Common myeloid progenitor, CD34-positive (primary cell): ENCODE measurements at places on chromosomes 5 and 9.

GRCh38 chr9:106218427-106218826, 524.1 kb downstream of the TMEM38B start:
- H3K36me3 ChIP-seq, result no peaks in the 10 kb centered on the region
- no peaks in the 10 kb centered on the region for H3K27me3 ChIP-seq
- H3K4me3 ChIP-seq, result no peak overlapping the region
- no peak overlapping the region for H3K27ac ChIP-seq
- H3K4me1 ChIP-seq, result no peaks in the 10 kb centered on the region

DNA sequence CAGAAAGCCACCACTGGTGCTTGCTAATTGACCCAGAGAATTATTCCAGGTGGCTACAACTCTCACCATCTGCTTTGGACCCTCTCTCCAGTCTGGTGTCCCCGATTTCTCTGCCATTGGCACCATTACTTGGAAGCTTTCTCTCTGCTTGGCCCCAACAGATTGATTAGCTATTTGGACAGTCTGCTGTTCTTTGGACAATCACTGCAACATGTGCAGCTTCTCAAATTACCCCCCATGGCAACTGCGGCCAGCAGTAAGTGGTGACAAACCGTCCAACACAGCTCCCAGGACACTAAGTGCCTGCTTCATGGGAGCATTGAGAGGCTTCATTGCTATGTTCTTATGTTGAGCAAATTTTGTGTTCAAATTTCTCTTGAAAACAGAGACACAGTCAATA, 309.8 kb downstream of the TAF11L14 start:
- no peak overlapping the region for H3K4me3 ChIP-seq
- no peaks in the 10 kb centered on the region for H3K4me1 ChIP-seq
- no peak overlapping the region for H3K27ac ChIP-seq
- no peaks in the 10 kb centered on the region for H3K36me3 ChIP-seq
- no peak for DNase-seq

DNA sequence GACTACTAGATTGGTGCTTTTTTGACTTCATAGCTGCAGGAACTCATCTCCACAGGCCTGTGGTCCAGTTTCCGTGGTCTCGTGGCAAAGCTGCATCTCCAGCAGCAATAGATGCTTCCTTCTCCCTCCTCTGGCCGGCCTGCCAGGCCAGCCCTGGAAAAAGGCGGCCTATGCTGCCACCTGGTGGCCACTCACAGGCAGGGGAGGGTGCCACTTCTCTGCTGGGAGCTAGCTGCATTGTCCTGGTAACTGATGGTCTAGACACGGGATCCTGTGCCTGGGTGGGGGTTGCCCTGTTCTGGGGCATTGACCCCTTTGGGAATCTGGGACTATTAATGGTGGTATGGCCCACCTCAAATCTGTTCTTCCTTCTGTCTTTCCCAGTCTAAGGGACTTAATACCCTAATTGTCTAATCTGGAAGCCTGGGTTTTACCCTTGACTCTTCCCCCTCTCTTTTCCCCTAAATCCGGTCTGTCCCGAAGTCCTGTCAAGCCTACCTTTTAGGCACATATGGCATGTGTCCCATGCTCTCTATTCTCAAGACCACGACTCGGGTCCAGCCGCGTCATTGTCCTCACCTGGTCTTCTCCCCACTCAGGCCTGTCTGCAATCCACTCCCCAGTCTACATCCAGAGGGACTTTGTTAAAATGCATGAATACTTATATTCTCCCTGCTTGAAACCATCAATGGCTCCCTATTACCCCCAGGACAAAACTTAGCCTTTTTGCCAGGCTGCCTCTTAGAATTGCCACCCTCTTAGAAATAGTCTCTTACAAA, 20.1 kb upstream of the PTGS1 start:
- H3K4me3 ChIP-seq, result no peak overlapping the region
- DNase-seq, result peak; percentile 71
- no peaks in the 10 kb centered on the region for H3K36me3 ChIP-seq
- no peak overlapping the region for H3K27ac ChIP-seq

- peaks cover 4% of the 10 kb centered on the region for H3K4me1 ChIP-seq
- no peaks in the 10 kb centered on the region for H3K36me3 ChIP-seq
- no peaks in the 10 kb centered on the region for H3K27me3 ChIP-seq
- H3K4me3 ChIP-seq, result no peak overlapping the region
- no peak for DNase-seq
- H3K27ac ChIP-seq, result no peak overlapping the region
Observed at GRCh38 chr9:87405677-87406542, 91.8 kb upstream of the DAPK1 start.

DNA sequence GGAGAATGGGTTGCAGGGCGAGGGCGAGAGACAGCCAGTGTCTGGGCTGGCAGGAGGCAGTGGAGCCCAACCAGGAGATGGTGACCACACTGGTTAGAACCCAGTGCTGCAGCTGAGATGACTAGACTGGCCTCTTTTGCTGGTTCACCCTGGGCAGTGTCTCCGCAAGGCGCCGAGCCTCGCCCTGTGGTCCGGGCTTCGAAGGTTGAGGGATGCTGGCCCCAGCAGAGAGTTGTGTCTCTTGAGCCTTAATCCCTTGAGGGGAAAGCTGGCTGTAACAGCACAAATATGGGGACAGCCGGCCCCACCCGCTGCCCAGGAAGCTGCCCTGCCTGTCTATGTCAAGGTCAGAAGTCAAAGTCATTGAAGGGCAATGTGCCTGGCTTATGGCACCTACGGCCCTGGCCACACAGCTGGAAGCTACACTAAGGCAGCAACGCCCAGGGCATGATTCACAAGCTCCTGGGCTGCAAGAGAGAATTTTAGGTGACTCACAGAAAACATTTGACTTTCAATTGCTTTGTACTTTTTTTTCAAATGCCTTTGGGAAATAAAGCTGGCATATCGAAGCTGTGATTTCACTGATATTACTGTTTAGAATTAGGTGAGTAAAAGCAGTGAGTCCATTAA, 33.3 kb downstream of the NKX2-5 start:
- H3K27me3 ChIP-seq, result no peaks in the 10 kb centered on the region
- no peak overlapping the region for H3K27ac ChIP-seq
- no peaks in the 10 kb centered on the region for H3K36me3 ChIP-seq
- no peaks in the 10 kb centered on the region for H3K4me1 ChIP-seq

DNA sequence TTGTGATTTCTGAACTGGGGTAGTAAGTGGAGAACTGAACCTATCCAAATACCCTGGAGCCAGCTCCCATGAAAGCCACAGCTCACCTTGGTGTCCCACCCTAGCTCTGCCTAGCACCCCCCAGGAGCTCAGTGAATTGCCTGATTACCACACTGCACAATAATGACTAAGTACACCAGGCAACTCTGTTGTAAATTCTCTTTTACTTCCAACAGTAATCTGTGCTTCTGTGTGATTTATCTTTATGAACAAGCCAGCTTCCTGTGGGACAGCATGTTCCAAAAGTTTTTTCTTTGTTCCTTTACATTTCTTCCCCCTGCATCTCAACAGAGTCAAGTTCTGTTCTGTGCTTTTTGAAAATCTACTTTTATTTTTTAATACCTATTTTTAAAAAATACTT, 22.1 kb upstream of the GRPEL2 start:
- H3K36me3 ChIP-seq, result no peaks in the 10 kb centered on the region
- H3K27ac ChIP-seq, result no peak overlapping the region
- H3K4me1 ChIP-seq, result peaks cover 6% of the 10 kb centered on the region

DNA sequence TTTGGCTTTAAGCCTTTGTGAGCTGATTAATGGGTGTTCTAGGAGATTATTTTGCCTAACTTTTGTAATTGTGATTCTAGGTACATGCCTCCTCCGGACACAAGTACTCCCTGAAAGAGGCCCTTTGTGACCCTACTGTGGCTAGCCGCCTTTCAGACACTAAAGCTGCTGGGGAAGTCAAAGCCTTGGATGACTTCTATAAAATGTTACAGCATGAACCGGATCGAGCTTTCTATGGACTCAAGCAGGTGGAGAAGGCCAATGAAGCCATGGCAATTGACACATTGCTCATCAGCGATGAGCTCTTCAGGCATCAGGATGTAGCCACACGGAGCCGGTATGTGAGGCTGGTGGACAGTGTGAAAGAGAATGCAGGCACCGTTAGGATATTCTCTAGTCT, 13.6 kb downstream of the ITGA1 start:
- peak overlapping the region; percentile 86 for H3K27ac ChIP-seq
- no peak overlapping the region for H3K4me3 ChIP-seq
- no peak for DNase-seq
- H3K4me1 ChIP-seq, result peaks cover 45% of the 10 kb centered on the region
- peaks cover 8% of the 10 kb centered on the region for H3K36me3 ChIP-seq

GRCh38 chr5:79025054-79025472, 40.0 kb upstream of the ARSB start:
- H3K27ac ChIP-seq, result no peak overlapping the region
- DNase-seq, result peak; percentile 54
- H3K36me3 ChIP-seq, result no peaks in the 10 kb centered on the region
- H3K4me1 ChIP-seq, result no peaks in the 10 kb centered on the region
- H3K4me3 ChIP-seq, result peak overlapping the region; percentile 25

DNA sequence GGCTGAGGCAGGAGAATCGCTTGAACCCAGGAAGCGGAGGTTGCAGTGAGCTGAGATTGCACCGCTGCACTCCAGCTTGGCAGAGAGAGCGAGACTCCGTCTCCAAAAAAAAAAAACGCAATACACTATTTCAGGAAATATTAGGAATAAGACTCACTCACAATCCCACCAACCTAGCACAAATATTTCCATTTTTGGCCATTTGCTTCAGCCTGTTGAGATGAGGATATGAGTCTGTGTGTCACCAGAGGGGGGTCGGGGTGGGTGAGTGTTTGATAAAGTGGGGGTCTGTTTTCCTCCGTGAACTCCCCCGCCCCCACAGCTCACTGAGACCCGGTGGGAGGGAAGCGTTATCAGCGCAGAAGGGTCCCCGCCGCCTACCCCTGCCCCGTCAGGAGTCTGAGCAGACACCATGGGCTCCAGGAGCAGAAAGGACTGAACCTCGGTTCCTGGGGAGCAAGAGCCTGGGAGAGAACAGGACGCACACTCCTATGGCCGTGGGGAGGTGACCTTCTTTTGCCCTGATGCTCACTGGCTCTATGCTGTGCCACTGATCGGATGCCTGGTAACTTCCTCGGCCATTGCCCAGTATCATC, 153.8 kb upstream of the PHYKPL start:
- DNase-seq, result no peak
- H3K36me3 ChIP-seq, result no peaks in the 10 kb centered on the region
- H3K27ac ChIP-seq, result no peak overlapping the region
- no peaks in the 10 kb centered on the region for H3K4me1 ChIP-seq
- H3K27me3 ChIP-seq, result peaks cover 11% of the 10 kb centered on the region

- peaks cover 2% of the 10 kb centered on the region for H3K4me1 ChIP-seq
- DNase-seq, result no peak
- no peaks in the 10 kb centered on the region for H3K27me3 ChIP-seq
- H3K36me3 ChIP-seq, result no peaks in the 10 kb centered on the region
Observed at GRCh38 chr5:62132276-62132675, 173.7 kb upstream of the KIF2A start.

- no peaks in the 10 kb centered on the region for H3K36me3 ChIP-seq
- no peak overlapping the region for H3K27ac ChIP-seq
- H3K4me1 ChIP-seq, result no peaks in the 10 kb centered on the region
Observed at GRCh38 chr5:169550227-169550626, 33.3 kb upstream of the SPDL1 start.

DNA sequence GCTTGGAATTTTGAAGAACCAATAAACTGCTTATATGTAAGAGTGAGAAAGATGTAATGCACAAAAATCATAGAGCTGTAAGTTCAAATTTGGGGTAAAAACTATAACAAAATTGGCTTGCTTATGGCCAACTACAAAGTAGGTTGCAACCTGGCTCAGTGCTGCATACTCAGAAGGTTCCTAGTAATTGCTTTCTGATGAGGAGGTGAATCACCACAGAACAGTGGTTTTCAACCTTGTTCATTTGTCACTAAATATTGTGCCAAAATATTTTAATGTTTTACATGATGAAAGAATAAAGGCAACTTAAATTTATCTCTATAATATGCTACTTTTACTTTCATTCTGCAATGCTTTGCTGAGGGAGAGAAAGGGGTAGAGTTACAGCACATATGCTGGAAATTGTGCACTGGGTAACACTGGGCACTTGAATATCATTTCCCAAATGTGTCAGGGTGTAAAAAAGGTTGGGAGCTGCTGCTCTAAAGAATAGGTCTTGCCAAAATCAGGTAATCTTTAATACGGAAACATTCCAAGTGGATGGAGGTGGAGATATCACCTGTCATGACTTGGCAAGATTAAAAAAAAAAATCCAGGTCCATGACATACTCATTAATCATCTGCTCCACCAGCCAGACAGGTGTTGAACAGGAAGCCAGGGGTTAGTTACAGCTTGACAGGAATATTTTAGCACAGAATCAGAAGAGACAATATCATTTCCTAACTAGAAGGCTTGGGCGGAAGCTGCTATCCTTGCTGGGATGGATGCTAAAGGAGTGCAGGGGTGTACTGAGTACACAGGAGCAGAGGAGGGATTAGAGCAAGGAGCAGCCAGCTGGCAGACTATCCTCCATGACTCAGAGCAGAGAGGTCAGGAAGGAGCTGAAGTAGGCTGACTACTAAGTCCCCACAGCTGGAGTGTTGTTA, 34.6 kb upstream of the CCL21 start:
- no peaks in the 10 kb centered on the region for H3K36me3 ChIP-seq
- no peak overlapping the region for H3K27ac ChIP-seq
- H3K4me1 ChIP-seq, result peaks cover 3% of the 10 kb centered on the region

DNA sequence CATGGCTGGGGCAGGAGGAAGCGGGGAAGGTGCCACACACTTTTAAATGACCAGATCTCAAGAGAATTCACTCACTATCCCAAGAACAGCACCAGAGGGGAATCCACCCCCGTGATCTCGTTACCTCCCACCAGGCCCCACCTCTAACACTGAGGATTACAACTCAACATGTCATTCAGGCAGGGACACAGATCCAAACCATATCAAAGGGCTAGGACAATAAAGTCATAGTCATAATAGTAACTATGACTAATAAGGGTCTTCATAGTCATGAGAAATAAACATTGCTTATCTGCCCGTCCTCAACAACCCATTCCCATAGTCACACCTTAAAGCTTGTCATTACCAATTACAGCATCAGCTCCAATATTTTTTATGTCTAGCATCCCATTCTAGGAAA, 65.3 kb upstream of the SMC2 start:
- H3K27me3 ChIP-seq, result peaks cover 3% of the 10 kb centered on the region
- H3K36me3 ChIP-seq, result no peaks in the 10 kb centered on the region
- H3K27ac ChIP-seq, result no peak overlapping the region
- no peak overlapping the region for H3K4me3 ChIP-seq
- no peak for DNase-seq
- no peaks in the 10 kb centered on the region for H3K4me1 ChIP-seq
